ENCODE measurements at places on chromosomes 13 and 19.

GRCh38 chr13:105595471-105595870 lies 940.0 kb downstream of the EFNB2 start:
- DNase-seq = no peak

DNA sequence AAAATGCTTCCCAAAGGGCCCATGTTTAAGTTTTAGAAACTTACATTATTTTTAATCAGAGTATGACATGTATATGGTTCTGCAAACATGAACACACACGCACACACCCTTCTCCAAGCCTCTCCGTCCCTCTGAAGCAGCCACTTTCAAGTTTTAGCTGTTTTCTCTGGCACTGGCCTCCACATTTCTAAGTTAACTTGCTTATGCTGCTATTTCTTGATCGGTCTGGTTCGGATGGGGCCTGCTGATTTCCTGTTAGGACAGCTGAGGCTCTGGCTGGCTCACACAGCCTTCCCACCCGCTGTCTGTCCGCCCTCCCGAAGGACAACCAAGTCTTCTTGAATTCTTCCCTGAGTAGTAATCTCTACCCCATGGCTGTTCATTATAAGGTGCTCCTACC lies 4.4 kb downstream of the SPC24 start:
- DNase-seq = no peak

GRCh38 chr13:103133556-103133955 lies 67.3 kb upstream of the SLC10A2 start:
- no peak for DNase-seq

DNA sequence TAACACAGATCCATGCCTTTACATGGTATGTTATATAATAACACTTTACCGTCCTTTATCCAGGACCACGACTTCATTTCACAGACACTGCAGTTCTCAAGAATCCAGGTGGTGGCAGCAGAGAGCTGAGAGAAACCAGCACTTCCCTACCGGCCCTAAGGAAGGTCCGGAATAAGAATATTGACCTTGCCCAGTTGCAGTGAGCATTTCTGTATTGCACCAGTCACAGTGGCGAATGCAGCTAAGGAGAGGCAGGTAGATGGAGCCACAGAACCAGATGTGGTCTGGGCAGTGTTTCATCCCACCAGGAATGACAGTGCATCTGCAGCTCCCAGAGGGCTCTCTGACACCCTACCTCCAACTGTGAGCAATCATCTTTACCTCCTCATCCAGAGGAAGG lies 44.6 kb downstream of the ZNF787 start:
- peak; percentile 22 for DNase-seq

GRCh38 chr13:100396776-100397175 lies 191.8 kb downstream of the GGACT start:
- no peak for DNase-seq

DNA sequence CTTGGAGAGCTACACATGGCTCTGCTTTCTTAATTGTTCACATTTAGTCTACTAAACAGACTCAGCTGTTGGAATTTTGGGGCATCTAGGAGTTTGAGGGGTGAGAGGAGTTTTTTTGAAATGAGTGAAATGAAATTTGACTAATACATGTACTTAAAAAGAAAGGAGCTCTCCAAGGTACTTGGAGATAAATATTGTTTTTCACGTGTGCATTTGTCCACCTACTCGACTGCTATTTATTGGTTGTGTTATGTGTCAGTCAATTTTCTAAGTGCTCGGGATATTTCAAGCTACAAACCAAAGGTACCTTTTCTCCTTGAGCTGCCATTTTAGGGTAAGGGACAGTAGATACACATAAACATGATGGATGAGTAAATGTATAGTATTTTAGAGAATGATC lies 697.0 kb downstream of the LIG4 start:
- no peak for DNase-seq

DNA sequence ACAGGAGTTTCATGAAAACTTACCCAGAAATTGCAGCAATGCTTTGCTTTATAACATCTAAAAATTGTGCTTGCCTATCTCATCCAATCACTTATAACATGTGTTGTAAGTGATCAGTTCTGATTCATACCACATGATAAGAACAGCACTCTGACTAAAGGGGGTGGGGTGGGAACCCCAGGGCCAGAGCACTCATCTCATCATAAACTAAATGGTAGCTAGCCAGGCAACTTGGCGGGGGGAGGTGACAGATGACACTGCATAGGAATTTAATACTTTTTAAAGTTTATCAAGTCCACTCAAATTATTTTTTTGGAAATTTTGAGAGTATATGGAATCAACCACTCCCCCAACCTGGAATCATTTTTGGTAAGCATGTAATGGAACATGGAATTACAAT lies 42.1 kb downstream of the FOXO1 start:
- no peak for DNase-seq

GRCh38 chr19:39941615-39942365 lies 7.4 kb upstream of the FCGBP start:
- peak; percentile 88 for DNase-seq

GRCh38 chr13:24220086-24220703 lies 59.7 kb downstream of the SPATA13 start:
- DNase-seq = peak; percentile 72

DNA sequence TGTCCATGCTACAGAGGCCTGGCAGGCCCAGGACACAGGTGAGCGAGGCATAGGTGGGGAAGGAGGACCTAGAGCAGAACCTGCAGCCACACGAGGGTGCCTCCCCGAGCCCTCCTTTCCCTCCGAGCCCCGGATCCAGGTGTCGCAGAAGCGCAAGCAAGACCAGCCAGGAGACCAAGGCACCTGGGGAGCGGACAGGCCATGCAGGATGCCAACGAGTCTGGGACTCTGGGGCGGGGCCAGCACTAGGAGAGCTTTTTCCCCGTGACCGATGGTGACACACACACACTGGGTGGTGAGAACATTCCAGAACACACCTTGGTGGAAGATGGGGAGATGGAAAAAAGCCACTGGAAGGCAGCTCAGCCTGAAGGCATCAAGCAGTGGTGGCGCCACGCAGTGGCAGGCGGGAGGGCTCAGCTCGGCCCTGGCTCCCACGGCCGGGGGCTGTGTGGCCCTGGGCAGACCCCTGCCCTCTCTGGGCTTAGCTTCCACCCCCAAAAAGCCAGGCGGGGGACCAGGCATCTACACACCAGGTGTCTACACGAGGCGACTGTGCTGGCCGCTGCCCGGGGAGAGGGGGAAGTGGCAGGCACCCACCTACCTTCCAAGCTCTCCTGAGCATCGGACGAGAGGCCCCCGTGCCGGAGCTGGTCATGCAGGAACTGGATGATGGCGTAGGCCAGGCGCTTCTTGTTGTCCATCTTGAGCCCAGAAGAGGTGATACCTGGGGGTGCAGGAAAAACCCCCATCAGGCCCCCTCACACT lies 14.5 kb downstream of the SGTA start:
- no peak for DNase-seq

DNA sequence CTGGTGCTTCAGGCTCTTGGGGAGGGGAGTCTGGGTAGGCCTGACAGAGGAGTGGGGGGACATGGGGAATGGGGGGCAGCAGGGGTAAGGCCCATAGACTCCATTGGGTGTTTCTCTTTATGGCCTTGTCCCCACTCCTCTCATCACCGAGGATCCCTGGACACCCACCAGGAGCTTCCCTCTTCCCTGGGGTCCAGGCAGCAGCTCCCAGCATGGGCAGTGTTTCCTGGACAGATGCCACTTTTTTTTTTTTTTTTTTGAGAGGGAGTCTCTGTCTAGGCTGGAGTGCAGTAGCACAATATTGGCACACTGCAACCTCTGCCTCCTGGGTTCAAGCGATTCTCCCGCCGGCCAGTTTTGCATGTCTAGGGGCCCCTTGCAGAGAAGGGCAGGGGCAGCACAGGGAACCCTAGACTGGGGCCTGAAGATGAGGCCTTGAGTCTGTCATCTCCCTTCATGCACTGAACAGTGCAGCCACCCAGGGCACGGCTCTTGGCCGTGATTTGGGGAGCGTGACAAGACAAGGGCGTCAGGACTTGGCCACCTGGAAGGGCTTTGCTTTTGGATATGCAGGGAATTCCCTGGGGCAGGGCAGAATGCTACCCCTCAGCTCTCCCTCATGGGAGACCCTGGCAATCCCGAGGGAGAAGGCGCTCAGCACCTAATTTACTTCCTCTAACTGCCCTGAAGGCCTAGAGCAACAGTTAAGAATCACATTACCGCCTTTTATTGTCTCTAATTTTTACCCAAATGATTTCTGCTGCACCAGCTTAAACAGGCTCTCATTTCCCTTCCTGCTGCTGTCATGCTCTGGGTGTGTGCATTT lies 213.9 kb upstream of the ZNF536 start:
- no peak for DNase-seq

- DNase-seq = no peak
These were observed 19.6 kb upstream of the B3GNT3 start for GRCh38 chr19:17775245-17775927.

GRCh38 chr19:1220976-1221903 lies 15.7 kb downstream of the STK11 start:
- DNase-seq = no peak

DNA sequence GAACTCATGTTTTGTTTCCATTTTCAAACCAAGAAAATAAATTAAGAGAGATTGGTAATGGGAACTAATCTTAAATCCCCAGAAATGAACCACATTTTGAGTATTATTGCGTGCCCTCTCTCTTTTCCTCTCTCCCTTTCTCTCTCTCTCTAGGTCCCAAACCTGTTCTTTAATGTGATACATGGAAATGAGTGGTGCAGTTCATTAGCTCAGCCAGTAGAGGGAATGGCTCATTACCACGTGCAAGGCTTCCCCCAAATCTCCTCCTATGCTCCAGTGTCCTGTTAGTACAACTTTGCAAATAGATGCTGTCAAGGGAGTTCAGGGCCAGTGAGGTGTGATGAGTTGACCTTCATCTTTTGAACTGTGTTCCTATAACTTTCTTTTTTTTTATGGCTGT lies 178.4 kb downstream of the FGF9 start:
- peak; percentile 27 for DNase-seq

- no peak for DNase-seq
These were observed 3.8 kb downstream of the NPAS1 start for GRCh38 chr19:47023448-47023794.

DNA sequence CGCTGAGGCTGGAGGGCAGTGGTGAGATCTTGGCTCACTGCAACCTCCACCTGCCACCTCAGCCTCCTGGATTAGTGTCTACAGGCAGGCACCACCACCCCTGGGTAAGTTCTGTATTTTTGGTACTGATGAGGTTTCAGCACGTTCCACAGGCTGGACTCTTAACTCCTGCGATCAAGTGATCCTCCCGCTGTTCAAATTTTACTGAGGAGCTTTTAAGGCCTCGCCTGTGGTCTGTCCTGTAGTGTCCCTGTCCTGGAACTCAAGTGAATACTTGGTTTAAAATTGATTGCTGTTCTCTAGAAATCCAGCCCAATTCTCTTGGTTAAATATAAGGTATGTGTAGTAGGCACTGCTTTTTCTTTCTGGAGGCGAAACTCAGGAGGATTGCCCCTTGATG lies 65.2 kb downstream of the DPRX start:
- DNase-seq = no peak

GRCh38 chr19:30318261-30318660 lies 53.9 kb upstream of the ZNF536 start:
- no peak for DNase-seq

DNA sequence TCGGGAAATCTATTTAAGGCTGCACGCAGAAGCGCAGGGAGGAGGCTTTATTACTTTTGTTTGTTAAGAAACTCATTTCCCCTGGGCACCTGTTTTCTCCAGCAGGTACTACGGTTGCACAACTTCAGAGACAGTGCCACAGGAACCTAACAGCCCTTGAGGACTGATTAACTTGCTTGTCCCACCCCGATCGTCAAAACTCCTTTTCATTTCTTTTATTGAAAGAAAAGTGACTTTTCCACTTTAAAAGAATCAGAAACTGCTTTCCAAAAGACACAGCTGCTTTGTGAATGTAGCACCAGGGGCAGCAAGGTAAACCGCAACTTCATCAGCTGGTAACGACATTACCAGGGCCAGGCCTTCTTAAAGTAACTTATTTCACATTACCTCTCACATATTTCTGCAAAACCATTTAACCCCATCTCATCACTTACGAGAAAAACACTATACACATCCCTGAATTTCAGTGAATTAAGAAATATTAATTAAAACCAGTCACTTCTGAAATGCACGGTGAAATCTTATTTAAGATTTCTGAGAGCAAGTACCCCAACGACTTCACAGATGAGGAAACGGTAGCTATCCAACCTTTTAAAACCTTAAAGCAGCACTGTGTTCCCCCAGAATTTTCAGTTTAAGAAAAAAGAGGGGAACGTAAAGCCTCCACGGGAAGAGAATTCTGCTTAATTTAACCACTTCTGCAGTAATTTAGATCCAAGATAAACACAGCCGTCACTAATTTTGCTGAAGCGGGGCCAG lies 1.4 kb downstream of the ANKRD10 start:
- DNase-seq = peak; percentile 51

GRCh38 chr13:33518452-33518851 lies 232.9 kb upstream of the STARD13 start:
- no peak for DNase-seq

GRCh38 chr13:98265692-98266551 lies 88.9 kb upstream of the RNF113B start:
- DNase-seq = no peak

DNA sequence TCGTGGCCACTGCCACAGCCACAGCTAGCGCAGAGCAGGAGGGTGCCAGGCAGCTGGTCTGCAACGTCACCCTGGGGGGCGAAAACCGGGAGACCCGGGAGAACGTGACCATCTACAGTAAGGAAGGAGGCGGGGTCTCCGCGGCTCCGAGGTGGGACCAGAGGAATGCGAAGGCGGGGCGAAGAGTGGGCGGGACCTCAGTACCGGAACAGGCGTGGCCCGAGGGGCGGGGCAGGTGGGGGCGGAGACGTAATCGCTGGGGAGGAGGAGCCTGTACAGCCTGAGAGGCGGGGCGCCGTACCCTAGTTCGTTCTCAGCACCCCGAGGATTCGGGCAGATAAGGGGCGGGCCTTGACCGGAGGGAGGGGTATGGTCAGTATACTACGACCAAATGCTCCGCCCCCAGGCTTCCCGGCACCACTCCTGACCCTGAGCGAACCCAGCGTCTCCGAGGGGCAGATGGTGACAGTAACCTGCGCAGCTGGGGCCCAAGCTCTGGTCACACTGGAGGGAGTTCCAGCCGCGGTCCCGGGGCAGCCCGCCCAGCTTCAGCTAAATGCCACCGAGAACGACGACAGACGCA lies 2.5 kb downstream of the ICAM5 start:
- DNase-seq = peak; percentile 49

DNA sequence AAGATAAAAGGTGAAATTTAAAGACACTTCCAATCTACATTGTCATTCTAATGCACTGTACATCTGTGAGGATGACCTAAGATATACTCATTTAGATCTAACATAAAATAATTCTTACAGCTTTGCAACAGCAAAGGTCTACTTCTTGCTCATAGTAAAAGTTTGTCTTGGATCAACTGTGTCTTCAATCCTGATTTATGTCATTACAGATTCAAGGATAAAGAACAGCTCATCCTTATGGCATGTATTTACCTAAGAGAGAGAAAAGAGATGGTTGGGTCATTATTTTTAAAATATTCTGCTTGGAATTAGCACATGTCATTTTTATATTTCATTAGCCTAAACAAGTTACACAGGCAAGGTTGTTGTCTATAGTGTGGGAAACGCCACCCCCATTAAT lies 2193.1 kb downstream of the PCDH9 start:
- no peak for DNase-seq

Data from CD4-positive, alpha-beta memory T cell (primary cell).